ENCODE measurements at places on chromosomes 13 and 19.

- DNase-seq = no peak
Observed at GRCh38 chr13:111789420-111789819, 277.5 kb upstream of the SOX1 start.

DNA sequence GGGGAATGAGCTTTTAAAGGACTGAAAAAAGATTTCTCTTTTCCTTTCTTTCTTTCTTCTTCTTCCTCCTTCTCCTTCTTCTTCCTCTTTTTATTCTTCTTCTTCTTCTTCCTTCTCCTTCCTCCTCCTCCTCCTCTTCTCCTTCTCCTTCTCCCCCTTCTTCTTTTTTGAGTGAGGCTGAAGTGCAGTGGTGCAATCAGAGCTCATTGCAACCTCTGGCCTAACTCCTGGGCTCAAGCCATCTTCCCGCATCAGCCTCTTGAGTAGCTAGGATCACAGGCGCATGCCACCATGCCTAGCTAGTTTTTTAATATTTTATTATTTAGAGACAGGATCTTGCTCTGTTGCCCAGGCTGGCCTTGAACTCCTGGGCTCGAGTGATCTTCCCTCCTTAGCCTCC, 120.9 kb upstream of the KL start:
- DNase-seq = no peak

- peak; percentile 64 for DNase-seq
Observed at GRCh38 chr19:570937-571565, 1.3 kb upstream of the BSG start.

GRCh38 chr19:53485046-53486004, 17.8 kb downstream of the ZNF813 start:
- DNase-seq = no peak

DNA sequence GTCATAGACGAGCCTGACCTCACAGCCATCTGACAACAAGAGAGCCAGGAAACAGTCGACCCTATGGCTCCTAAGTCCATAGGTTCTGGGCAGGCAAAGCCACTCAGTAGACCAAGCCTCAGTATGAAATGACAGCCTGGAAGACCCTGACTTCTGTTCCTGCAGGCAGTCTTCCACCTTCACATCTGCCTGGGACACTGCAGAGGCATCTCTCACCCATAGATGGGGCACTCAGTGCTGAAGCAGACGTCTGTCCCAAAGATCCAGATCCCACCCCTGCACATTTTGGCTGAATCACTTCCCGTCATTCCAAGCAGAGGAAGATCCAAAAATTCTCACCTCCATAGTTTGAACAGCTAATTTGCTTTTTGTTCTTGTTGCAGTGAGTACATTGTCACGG, 139.3 kb upstream of the ZNF507 start:
- DNase-seq = no peak

DNA sequence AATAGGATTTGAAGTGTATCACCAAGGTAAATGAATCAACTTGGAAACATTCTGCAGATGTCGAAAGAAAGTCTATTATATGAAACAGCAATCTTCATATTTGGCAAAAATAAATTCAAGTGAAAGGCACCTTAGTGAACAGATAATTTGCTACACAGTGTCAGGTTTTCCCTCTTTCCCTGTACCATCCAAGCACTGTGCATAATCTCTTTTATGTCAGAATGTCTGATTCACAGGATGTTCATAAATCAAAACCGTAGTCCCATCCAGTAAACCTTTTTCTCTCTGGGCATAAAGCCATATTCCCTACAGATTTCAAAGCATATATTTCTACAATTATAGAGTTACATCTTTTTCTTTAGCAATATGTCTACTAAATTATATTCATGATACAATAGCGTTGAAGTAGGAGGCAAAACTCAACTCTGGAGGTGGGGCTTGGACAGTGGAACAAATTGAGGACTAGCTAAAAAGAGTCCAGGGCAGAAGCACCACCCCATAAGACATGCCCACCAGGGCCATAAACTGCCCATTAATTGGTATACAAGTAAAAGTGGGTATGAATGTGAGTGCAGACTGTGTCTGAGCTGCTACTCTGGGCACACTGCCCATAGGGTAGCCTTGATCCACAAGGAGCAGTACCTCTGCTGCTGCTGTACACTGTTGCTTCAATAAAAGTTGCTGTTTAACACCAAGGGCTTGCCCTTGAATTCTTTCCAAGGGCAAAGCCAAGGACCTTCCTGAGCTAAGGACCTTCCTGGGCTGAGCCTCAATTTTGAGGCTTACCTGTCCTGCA, 72.1 kb upstream of the MYCBP2 start:
- DNase-seq = no peak

DNA sequence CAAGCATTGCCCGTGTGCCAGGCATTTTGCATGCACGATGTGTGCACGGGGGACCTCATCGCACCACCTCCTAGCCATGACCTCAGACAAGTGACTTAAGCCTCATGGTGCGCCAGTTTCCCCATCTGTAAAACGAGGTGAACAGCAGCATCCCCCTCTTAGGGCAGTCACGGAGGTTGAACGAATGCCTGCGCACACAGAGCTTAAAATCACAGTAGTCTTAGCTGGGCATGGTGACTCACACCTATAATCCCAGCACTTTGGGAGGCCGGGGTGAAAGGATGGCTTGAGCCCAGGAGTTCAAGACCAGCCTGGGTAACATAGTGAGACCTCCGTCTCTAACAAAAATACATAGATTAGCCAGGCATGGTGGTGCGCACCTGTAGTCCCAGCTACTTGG, 48.6 kb downstream of the PIN1 start:
- DNase-seq = no peak

DNA sequence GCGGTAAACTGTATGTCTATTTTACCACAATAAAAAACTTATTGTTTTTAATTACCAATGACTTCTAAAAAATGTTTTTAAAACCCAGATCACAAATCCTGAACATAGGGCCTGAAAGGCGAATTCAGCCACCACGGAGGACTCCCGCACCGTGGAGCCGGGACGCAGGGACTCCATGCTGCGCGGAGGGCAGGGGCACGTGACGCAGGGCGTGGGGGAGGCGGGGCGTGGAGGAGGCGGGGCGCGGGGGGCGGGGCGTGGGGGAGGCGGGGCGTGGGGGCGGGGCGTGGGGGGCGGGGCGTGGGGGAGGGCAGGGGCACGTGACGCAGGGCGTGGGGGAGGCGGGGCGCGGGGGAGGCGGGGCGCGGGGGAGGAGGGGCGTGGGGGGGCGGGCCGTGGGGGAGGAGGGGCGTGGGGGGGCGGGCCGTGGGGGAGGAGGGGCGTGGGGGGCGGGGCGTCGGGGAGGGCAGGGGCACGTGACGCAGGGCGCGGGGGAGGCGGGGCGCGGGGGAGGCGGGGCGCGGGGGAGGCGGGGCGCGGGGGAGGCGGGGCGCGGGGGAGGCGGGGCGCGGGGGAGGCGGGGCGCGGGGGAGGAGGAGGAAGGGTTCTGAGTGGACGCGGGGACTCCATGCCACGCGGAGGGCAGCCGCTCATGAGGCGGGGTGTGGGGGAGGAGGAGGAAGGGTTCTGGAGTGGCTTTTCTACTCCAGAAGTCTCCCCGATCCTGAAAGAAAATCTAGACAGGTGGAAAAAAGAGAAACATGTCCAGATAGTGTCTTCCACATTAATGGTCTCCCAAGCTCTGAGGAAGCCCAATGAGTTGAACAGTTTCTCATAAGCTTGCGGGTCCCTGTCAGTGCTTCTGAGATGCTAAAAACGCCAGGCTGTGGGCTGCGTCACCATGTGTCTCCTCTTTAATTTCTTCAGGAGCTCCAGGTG, 4.4 kb upstream of the PROZ start:
- DNase-seq = peak; percentile 63

DNA sequence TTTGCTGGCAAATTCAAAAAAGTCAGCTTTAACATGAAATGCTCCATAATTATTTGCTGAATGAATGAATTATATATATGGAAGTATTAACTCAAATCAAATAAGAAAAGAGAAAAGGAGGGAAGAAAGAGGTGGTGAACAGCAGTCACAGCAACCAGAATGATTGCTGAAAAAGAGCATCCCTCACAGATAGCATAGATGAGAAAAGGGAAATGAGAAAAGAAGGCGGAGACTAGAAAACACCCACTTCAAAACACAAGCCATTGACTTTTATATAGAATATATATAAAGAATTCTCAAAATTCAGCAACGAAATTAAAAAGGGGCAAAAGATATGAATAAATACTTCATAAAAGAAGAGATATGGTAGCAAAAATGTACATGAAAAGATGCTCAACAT, 75.2 kb downstream of the CAB39L start:
- DNase-seq = no peak

DNA sequence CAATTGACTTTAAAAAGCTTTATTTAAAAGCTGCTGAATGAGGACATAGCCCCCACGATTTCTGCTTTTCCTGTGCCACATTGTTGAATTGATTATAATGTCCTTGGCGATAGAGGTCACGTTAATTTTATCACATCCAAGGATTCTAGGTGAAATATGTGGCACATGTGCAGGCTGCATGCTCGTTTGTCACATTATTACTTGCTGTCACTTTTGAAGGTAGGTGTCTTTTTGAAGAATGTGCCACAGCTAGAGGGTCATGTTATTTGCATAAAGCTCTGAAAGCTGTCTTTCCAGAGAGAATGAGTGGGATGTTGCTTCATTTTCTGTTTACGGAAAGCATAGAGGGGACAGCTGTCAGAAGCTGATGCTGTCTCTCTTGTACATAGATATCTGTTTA, 927.6 kb upstream of the ATXN8OS start:
- DNase-seq = no peak

DNA sequence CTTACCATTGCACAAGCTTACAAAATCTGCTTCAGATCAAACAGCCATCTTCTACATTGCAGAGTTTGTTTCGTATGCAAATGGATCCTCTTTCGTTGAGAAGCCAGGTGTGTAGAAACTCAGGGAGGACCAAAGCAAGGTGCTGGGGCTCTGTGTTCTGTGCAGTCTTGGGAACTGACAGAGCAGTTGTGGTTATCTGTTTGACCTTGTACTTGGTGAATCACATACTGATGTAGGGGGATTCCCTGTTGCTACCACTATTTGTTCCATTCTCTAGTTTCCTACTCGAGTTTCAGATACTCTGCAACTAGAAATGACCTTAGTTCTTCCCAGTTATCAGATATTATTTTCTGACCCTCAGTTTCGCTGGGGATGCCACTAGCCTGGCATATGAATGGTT, 95.2 kb upstream of the CLDN10 start:
- peak; percentile 12 for DNase-seq

DNA sequence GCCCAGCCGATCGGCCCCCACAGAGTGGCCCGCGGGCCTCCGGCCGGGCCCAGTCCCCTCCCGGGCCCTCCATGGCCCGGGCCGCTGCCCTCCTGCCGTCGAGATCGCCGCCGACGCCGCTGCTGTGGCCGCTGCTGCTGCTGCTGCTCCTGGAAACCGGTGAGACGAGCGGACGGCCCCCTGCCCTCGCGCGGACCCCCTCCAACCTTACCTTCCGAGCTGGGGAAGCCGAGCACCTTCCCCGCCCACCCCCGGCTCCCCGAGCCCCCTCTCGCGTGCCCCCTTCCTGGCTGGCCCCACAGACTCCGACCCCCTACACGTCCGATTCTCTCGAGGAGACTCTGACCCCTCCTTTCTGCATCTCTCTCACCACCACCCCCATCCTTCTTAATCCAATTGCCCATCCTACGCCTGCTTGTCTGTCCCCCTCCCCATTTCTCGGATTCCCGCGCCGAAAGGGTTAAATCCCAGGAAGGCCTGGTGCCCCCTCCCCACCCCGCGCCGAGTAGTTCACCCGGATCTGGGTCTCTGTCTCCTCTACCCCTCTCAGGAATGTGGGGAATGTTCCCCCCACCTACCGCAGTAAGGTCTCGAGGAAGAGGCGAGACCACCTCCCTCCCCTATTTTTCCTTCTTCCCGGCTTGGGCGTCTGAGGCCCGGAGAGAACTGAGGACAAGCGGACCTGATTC, 502 bp downstream of the NECTIN2 start:
- no peak for DNase-seq

GRCh38 chr19:15636026-15636425, 4.7 kb upstream of the CYP4F3 start:
- no peak for DNase-seq

DNA sequence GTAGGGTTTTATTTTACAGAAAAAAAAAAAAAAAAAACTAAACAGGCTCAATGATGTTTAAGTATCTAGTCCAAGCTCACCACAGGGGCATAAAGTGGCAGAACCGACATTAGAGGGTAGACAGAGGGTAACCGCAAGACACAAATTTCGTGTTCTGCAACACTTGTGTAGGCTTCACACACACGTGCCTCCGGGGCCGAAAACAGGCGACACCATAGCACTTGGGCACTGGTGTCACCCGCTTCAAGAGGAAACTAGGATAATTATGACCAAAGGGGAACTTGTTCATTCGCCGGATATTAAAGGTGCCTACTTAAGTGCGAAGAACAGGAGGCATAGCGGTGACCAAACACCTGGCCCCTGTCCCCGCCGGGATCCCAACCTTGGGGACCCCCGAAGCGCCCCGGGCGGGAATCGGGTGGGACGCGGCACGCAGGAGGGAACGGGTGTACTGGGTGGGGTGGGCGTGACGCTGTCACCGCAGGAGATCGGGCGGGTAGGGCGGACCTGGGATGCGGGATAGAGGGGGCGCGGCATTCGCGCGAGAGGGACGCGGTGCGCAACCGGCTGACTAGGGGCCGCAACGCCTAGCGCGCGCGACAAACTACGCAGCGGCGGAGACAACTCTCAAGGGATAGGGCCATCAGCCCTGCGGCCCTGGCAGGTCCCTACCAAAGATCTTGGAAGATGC, 558 bp downstream of the MZT1 start:
- DNase-seq = peak; percentile 50

GRCh38 chr19:44737238-44738071, 11.1 kb upstream of the BCL3 start:
- no peak for DNase-seq

DNA sequence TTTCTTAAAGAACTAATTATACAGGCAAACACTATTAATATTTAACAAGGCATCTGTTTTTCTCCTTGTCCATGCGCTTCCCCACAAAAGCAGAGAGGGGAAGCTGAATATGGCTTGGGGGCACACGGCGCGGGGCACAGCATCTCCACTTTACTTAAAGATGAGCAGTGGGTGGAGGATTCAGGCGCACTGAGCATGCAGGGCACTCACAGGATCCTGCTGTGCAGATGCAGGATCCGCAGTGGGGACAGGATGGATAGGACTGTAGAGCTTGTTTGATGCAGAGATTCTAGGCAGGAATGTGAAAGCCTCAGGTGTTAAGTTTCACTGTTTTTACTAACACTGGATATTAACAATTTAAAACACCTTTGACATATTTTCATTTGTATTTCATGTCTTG, 43.3 kb downstream of the ATP11A start:
- DNase-seq = no peak

- DNase-seq = no peak
Observed at GRCh38 chr13:59111751-59112171, 1052.0 kb downstream of the DIAPH3 start.

DNA sequence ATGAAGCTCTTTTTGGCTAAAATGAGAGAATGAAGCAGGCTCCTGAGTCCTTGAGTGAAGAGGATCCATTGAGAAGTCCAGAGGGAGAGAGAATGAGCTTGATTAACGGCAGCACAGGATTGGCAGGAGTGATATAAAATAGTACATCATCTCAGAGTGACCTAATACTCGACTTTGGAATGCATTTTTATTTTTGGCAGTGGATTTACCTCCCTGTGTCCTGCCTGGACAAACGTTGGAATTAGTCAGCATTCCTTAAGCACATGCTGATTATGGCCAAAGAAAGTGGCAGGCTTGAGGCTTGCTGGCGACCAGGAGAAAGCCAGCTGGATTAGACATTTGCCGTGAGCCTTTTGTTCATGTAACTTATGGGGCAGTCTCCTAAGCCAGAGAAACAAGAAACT, 22.9 kb downstream of the LRCH1 start:
- no peak for DNase-seq

GRCh38 chr13:111247552-111247951, 72.9 kb upstream of the TEX29 start:
- no peak for DNase-seq

- DNase-seq = no peak
Observed at GRCh38 chr13:110855363-110855762, 59.5 kb downstream of the ANKRD10 start.
